ENCODE measurements at places on chromosomes 1 and 21. TPM values are rescaled to one million over a fixed set of nuclear protein-coding genes. Genes with fewer than 3 reads are reported as not detected.
A peak's percentile ranks its signal among the peaks of the same experiment; 100 is the strongest.

DNA sequence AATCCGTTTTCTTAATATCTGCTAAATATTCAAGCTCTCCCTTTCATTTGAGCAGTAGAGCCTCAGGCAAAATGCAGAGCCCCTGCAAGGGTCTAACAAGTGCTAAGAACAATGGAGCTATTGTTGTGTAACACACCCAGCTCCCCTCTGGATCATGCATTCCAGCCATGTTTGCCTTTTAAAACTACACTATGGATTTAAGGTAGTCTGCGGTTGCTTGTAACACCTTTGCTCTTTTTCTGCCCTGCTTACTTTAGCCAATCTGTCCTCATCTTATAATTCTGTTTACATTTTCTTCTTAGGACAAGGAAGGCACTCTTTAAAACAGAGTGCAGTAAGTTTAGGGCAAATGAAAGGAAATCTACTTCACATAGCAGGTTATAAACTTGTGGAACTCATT, 60.0 kb upstream of the C1orf105 start:
- no peak for DNase-seq
- H3K36me3 ChIP-seq, result no peaks in the 10 kb centered on the region
- peaks cover 28% of the 10 kb centered on the region for H3K4me1 ChIP-seq

- no peak overlapping the region for H3K4me3 ChIP-seq
- peak overlapping the region; percentile 47 for H3K27ac ChIP-seq
- peaks cover 17% of the 10 kb centered on the region for H3K4me1 ChIP-seq
- H3K27me3 ChIP-seq, result no peaks in the 10 kb centered on the region
Measured at GRCh38 chr1:205581321-205581980, 50.4 kb downstream of the ELK4 start.

The THEMIS2 gene
- polyA plus RNA-seq, result 3.4 TPM

The INSRR gene
- polyA plus RNA-seq, result 0.42 TPM

DNA sequence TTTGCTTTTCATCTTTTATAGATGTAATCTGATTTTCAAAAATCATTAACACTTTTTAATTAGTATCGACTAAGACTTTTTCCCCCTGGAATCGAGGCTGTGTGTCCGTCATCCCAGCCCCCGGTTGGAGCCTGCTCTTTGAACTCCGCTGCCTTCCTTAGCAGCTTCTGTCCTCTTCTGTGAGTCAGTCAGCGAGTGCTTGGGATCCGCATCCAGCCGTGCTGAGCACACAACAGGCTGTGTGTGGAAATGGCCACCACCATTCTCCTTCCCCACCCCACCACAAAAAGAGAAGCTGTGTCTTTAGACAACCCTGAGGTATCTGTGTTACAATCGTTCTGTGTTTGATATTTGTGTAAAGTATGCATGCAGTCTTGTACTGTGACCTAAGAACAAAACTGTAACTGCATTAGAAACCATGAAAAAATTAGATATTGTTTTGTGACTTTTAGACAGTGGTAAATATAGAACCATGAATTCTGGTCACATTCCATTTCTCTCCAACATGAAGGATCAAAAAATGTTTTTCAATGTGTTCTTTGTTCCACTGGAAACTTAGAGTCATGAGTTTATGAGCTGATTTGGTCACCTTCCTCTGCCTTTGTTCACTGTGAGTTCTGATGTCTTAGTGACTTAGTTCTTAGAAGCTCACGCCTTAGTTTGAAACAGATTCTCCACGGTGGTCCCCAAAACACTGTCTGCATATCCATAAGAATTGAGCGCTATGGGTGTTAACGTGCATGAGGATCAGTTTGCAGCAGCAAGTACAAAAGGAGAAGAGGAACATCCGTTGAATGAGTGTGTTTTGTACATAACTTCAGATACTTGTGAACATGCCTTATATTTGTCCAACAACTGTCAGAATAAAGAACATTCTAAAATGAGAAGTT, 64.7 kb downstream of the VPS26C start:
- no peak overlapping the region for H3K4me3 ChIP-seq
- H3K27me3 ChIP-seq, result no peaks in the 10 kb centered on the region
- DNase-seq, result no peak
- H3K27ac ChIP-seq, result no peak overlapping the region
- H3K4me1 ChIP-seq, result peaks cover 11% of the 10 kb centered on the region
- peaks cover 43% of the 10 kb centered on the region for H3K36me3 ChIP-seq

DNA sequence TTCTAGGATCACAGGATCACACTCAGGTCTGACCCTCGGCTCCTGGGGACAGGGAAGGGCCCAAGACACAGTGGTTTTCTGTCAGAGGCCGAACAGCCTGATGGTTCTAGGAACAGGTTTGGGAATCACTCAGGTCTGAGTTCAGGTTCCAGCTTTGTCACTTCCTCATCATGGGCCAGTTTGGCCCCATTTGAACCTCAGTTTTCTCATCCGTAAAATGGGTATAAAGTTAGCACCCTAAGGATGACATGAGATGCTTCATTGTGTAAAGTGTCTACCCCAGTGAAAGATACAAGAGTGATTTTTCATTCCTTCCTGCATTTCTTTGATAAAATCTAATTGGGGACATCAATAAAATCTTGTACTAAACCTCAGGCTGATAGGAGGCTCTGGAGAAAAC, 11.2 kb upstream of the ACTL8 start:
- H3K4me1 ChIP-seq, result peaks cover 12% of the 10 kb centered on the region
- peaks cover 5% of the 10 kb centered on the region for H3K27me3 ChIP-seq
- no peak for DNase-seq
- no peaks in the 10 kb centered on the region for H3K36me3 ChIP-seq
- no peak overlapping the region for H3K27ac ChIP-seq

GRCh38 chr1:65813956-65814355, 21.3 kb downstream of the PDE4B start:
- no peak overlapping the region for H3K27ac ChIP-seq
- no peaks in the 10 kb centered on the region for H3K4me1 ChIP-seq
- no peak overlapping the region for H3K4me3 ChIP-seq
- H3K36me3 ChIP-seq, result no peaks in the 10 kb centered on the region
- no peak for DNase-seq

DNA sequence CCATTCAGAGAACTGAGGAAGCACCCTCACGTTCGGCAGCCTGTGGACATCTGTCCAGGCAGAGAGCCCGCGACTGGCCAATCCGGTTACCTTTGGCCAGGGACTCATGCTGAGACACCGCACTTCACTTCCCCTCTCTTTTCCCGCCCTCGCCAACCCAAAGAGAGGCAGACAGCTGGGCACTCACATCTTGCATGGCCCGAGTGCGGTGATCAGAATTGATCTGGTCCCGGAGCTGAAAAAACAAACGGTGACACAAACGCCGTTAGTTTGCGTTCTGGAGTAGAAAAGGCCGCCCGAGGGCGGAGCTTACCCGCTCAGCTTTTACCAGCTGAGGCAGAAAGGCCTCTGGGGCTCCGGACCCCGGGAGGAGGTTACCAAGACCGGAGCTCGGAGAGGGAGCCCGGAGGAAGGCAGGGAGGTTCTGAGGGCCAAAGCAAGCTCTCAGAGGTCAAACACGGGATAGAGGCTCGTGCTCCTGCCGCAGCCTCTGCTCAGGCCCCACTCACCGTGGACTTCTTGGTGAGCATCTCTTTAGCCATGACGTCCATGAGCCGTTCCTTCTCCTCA, 376 bp downstream of the SF3A3 start:
- peaks cover 35% of the 10 kb centered on the region for H3K36me3 ChIP-seq
- no peaks in the 10 kb centered on the region for H3K27me3 ChIP-seq
- peaks cover 14% of the 10 kb centered on the region for H3K4me1 ChIP-seq
- DNase-seq, result peak; percentile 64
- H3K4me3 ChIP-seq, result peak overlapping the region; percentile 72

- H3K4me3 ChIP-seq, result no peak overlapping the region
- H3K4me1 ChIP-seq, result no peaks in the 10 kb centered on the region
- DNase-seq, result no peak
- no peaks in the 10 kb centered on the region for H3K27me3 ChIP-seq
Measured at GRCh38 chr1:153288634-153289275, 24.0 kb downstream of the PGLYRP3 start.

The DISP1 gene
- 4.3 TPM for polyA plus RNA-seq

- DNase-seq, result no peak
- no peaks in the 10 kb centered on the region for H3K4me1 ChIP-seq
- no peak overlapping the region for H3K4me3 ChIP-seq
- H3K36me3 ChIP-seq, result no peaks in the 10 kb centered on the region
- H3K27ac ChIP-seq, result no peak overlapping the region
Measured at GRCh38 chr1:96524100-96524499, 197.5 kb upstream of the PTBP2 start.

The BNIPL gene
- polyA plus RNA-seq, result 0.07 TPM

All from heart left ventricle (tissue), 16 donors.